NCI-H524 (cell line): ENCODE measurements at places on chromosomes 12 and 14.

DNA sequence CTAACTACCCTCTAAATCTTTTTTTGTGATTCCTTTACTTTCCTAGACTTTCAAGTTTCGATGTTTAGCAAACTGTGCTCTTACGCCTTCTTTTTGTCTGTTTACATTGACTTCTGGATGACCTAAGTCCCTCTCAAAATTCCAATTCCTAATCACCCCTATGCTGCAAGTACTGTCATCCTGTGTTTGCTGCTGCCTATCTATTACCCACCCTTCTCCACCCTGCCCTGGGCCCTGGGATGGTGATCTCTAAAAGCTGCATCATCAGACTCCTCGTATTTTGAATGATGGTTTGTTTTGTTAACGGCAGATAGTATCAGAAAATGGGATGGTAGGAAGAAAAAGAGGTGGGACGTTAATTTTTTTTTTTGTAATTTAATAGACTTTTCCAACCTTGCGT, 272.1 kb downstream of the DIO2 start:
- DNase-seq: no peak

- DNase-seq: no peak
These were observed 25.1 kb downstream of the UBR7 start for GRCh38 chr14:93232159-93232558.

DNA sequence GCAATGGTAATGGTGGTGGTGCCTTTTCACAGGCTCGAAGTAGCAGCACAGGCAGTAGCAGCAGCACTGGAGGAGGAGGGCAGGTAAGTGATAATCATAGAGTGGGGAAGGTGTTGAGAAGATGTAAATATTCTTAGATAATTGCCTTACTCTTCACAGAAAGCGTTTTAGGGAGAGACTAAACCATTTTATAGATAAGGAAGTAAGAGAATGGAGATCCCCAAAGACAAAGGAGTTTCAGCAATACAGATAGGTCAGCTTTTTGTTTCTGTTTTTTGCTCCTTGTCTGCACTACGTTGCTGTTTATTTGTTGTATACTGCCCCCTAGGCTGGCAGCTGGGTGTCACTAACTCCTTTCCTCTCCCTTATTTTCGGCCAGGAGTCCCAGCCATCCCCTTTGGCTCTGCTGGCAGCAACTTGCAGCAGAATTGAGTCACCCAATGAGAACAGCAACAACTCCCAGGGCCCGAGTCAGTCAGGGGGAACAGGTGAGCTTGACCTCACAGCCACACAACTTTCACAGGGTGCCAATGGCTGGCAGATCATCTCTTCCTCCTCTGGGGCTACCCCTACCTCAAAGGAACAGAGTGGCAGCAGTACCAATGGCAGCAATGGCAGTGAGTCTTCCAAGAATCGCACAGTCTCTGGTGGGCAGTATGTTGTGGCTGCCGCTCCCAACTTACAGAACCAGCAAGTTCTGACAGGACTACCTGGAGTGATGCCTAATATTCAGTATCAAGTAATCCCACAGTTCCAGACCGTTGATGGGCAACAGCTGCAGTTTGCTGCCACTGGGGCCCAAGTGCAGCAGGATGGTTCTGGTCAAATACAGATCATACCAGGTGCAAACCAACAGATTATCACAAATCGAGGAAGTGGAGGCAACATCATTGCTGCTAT, 2.0 kb downstream of the SP1 start:
- no peak for DNase-seq

- no peak for DNase-seq
These were observed 579 bp upstream of the CLMN start for GRCh38 chr14:95320078-95320895.

- no peak for DNase-seq
These were observed 725 bp downstream of the CHPT1 start for GRCh38 chr12:101697930-101698799.

DNA sequence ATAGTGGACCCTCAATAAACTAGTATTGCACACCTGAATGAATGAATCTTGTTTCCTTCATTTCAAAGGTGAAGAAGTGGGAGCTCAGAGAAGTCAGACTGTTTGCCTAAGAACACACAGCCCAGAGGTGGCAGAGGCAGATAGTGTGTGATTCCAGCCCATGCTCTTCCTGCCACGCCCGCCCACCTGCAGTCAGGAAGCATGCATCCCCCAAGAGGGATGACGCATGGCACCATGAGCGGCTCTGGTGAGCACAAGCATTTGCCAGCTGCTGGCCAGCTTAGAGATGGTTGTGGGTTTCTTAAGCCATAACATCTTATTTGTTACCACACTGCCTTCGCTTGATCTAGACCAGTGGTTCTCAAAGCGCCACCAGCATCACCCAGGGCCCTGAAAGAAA, 133.8 kb downstream of the RIMBP2 start:
- no peak for DNase-seq

- no peak for DNase-seq
These were observed 230.2 kb upstream of the TBX3 start for GRCh38 chr12:114913871-114914801.

GRCh38 chr12:99852666-99853065, 132.1 kb downstream of the ANKS1B start:
- no peak for DNase-seq

- peak; percentile 39 for DNase-seq
These were observed 637.7 kb upstream of the TMEM132C start for GRCh38 chr12:127629066-127629820.

DNA sequence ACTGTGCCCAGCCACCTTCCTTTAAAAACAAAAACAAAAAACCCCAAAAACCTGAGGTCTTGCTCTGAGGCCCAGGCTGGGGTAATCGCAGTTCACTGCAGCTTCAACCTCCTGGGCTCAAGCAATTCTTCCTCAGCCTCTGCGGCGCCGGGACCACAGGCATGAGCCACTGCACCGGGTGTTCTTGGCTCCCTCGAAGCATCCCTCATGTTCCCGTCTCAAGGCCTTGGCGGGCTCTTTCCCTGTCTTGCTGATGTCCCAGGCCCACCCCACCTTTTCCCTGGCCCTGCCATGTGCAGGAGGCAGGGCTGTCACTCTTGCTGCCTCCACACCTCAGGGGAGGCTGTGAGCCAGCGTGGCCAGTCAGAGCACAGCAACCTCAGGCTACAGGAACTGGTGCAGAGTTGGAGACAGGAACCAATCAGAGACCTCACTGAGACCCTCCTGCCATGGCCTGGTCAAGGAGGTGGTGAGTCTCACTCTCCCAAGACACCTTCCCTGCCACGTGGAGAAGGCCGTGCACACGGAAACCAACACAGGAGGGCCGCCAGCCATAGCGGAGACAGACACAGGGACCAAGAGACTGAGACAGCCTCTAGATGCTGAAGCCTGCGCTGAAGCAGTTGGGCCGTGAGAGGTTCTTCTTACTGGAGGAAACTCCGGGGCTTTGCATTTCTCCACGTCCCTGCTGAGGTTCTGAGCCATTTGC, 6.0 kb upstream of the AMN start:
- no peak for DNase-seq

GRCh38 chr12:122830517-122831214, 4.6 kb upstream of the HIP1R start:
- DNase-seq: no peak

DNA sequence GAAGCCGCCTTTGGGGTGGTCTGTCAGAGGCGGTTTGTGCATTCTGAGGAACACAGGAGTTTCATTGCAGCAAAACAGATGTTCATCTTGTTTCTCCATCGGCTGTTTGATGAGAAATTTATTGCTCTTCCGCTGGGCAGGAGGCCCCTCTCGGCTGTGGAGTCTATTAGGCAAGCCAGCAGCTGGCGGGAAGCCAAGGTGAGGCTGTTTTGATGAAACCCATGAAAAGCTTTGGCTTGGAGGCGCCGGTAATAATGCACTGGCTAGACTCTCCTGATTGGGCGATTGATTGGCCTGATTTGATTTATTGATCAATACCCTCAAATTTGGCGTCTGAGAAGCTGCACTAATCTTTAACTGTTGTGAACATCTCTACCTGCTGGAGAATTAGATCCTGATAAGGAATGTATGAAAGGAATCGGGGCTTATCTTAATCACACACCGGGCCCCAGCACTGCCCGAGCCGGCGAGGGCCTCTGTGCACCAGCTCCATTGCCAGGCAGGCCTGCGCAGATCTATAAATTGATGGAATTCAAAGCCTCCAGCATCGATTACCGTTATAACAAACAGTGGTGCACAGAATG, 187.7 kb downstream of the PHETA1 start:
- peak; percentile 91 for DNase-seq

GRCh38 chr12:50555471-50555885, 50.7 kb downstream of the DIP2B start:
- no peak for DNase-seq

DNA sequence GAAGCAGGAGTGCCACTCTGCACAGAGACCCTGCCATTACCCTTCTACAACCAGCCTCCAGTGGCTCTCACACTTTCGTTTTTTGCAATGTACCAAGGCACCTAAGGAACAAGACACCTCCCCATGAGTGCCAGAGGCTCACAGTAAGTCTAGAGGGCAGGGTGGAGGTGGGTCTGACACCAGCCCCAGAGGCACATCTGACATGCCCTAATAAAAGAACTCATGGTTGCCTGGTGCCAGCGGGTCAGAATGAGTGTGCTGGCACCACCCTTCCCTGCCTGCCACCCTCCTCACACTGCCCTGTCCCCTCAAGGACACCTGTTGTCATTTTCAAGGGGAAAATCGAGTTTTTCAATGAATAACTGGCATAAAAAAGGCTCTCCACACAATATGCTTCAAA, 161.2 kb downstream of the FOXN3 start:
- no peak for DNase-seq

- DNase-seq: no peak
These were observed 24.9 kb downstream of the CRACR2A start for GRCh38 chr12:3727877-3728632.

DNA sequence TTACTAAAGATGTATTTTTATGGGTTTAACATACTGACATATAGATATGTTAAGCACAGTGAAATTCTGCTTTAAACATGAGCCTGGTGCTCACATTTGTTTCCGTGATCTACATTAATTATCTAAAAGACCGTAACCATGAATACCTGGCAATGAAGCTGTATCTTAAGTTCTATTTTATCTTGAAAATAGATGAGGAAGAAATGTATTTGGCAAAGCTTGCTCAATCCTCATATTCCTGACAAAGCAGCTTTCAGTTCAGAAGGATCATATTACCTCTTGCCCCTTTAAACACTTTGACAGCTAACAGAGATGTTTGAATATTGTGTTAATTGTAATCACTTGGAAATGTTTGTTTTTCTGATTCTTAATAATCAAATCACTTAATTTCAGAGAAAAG, 9.8 kb downstream of the EPYC start:
- no peak for DNase-seq

- no peak for DNase-seq
These were observed 871 bp upstream of the TGM1 start for GRCh38 chr14:24263848-24264247.

DNA sequence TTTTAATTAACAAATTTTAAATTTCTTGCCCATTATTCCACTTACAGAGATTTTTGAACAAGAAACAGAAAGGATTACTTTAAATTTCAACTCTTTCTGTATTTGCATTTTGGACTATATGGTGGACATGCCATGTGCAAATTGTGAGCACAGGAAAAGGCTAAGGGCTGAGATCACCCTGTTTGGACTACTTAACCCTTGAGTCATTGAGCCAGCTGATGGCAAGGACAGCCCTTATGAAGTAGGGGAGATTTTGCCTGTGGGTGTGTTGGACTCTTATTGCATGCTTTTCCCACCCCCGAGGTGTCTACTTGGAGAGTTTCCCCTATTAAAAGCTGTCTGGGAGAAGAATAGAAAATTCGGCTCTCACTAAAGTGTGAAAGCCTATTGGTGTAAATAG, 17.2 kb downstream of the DERA start:
- no peak for DNase-seq

- DNase-seq: no peak
These were observed 20.1 kb downstream of the SNRNP35 start for GRCh38 chr12:123478069-123478468.

- DNase-seq: no peak
These were observed 57.5 kb downstream of the MAP1LC3B2 start for GRCh38 chr12:116616536-116617248.

GRCh38 chr14:91985008-91985407, 37.5 kb upstream of the FBLN5 start:
- no peak for DNase-seq

DNA sequence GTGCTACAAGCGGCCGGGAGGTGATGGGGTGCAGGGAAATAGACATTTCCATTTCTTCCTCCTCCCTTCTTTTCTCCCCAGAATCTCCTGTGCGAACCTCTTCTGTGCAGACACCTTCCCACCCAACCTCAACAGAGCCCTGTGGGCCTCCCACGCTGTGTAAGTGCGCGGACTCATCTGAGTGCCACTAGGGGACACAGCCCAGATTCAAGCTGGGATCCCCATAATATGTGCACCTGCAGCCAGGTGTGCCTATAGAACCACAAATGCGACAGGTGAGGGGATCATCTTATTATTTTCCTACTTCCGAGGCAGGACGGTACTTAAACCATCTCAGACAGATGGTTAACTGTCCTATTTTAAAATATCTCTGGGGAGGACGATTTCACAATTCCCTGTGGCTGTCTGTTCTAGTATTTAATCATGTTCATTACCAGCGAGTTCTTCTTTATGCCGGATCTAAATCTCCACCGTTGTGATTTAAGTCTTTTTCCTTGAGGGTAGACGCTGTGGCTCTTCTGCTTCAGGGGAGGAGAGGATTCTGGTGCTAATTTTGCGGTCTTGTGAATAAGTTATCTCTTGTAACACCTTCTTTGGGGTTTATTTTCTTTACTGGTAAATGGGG, 17.2 kb upstream of the CACNA1C start:
- DNase-seq: peak; percentile 33

DNA sequence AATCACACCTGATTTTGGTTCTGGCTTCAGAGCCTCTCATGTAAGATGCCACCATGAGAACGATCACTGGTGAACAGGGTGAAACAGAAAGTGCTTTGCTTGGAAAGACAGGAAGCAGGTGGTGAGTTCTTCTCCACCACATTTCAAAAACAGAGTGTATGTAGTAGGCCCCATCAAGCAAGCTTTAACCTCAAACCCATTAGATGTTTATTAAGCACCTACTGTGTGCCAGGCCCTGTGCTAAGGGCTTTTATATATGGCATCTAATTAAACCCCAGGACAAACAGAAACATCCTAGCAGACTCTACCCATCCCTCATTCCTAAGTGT, 47.8 kb upstream of the MED13L start:
- no peak for DNase-seq

- no peak for DNase-seq
These were observed 40.1 kb downstream of the WASHC3 start for GRCh38 chr12:102021540-102022246.

- DNase-seq: no peak
These were observed 104.1 kb downstream of the VEZT start for GRCh38 chr12:95321516-95322246.

- no peak for DNase-seq
These were observed 41.4 kb downstream of the FBXL14 start for GRCh38 chr12:1552911-1553491.

DNA sequence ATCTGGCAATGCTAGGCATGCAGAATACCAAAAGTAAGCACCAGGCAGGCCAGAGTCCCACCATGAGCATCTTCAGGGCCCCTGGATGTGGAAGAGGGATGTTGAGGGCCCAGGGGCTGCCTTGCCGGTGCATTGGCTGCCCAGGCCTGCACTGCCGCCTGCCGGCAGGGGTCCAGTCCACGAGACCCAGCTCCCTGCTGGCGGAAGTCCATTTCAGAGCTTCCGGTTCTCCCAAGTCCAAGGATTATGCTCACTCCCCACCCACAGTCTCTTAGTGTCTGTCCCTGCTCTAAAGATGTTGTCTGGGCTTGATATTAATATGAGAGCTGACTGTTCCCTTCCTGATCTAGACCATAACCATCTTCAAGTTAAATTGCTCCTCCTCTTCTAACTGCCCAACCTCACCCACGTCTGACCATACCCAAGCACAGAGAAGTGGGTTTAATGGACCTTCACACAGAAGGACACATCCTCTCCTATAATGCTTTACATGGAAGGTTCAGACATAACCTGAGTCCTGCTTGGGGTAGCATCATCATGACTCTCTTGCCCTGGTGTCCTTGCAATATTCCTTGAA, 117.4 kb downstream of the DAD1 start:
- peak; percentile 95 for DNase-seq
